CD8-positive, alpha-beta T cell (primary cell): ENCODE measurements at places on chromosomes 6 and 20. TPM values are rescaled to one million over a fixed set of nuclear protein-coding genes. Genes with fewer than 3 reads are reported as not detected.

ZBTB46 gene
- not detected for total RNA-seq

DNA sequence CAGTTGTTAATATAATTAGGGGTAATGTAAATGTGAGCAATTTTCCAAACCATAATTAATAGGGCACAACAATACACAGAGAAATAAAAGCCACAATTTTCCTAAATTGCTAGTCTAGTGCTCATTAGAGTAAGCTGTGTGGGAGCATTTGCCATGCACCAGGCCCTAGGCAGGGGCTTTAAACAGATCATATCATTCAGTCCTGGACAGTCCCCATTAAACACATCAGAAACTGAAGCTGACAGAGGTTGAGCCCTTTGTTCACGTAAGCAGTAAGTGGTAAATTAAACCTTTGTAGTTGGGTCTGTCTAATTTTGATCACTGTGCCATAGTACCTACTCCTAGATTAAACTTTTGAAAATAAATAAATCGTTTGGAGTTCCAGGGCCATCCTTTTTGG is 931.1 kb downstream of the C6orf118 start:
- DNase-seq: no peak

GRCh38 chr6:45845567-45845966 is 170.1 kb downstream of the CLIC5 start:
- no peak for DNase-seq

GRCh38 chr20:47535994-47536393 is 34.3 kb downstream of the NCOA3 start:
- no peak for DNase-seq

DNA sequence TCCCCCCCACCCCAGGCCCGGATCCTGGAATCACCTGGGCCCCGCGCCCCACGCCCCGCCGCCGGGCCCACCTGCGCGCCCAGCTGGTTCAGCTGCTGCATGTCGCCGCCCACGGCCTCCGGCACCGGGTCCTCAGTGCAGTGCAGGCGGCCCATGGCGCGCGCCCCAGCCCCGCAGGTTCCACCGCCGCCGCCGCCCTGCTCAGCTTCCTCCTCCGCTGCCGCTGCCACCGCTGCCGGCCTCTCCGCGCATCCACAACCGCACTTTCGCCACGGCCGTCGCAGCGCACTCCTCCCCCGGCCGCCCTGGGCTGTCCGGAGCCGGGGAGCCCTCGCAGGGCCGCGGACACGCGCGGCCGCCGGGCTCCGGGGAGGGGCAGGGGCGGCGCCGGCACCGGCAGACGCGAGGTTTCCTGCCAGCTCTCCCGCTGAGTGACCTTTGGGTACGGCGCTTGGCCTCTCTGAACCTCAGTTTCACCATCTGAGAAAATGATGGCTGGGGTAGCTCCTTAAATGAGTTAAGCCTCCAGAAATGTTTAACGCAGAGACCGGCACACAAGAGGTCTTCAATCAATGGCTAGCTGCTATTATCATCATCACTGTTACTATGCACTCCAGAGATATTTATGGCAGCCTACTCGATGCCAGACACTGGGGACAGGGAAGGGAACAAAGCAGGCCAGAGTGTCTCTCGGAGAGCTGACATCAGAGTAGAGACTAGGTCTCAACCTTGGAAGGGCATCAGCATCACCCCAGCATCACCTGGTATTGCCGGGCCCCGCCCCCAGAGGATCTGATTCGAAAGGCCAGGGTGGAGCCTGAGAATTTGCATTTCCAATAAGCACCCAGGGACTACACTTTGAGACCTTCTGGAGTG is at the start of gene COMMD7:
Gene COMMD7 (minus strand): TSS at position 231 of the 876 bp plus-strand sequence. CDS start 76 bp downstream, at position 155.
- DNase-seq: peak; percentile 70

DNA sequence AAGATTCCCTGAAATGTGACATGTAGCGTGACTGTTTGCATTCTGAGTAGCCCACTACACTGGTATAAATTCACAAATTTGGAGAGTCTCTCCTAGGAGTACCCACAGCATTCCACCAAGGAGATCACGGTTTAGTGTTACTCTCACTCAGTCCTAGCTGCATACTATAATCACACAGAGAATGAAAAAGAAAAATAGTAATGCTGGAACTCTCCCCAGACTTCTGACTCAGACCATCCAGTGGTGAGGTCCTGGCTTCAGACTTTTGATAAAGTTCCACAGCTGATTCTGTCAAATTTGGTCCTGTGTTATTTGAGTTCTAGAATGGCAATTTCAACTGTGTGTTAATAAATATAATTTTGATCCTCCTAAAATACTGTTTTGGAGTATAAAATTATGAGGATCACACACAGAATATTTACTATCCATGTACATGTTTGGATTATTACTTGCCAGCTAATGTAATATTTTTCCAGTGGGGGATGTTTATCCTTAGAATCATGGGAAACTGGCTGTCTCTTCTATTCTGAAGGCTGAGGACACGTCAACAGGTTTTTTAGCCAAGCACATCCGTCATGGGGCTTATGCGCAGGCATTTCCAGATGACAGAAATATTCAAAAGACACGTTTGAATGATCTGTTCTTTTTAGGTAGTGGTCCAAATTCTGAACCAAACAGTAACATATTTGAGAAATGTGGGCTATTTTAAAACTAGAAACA is 5.1 kb upstream of the KIAA0408 start:
- DNase-seq: no peak

GRCh38 chr6:82365016-82365795 is 1.6 kb downstream of the TPBG start:
- peak; percentile 12 for DNase-seq

GRCh38 chr20:56308036-56308435 is 50.7 kb upstream of the FAM210B start:
- no peak for DNase-seq

DNA sequence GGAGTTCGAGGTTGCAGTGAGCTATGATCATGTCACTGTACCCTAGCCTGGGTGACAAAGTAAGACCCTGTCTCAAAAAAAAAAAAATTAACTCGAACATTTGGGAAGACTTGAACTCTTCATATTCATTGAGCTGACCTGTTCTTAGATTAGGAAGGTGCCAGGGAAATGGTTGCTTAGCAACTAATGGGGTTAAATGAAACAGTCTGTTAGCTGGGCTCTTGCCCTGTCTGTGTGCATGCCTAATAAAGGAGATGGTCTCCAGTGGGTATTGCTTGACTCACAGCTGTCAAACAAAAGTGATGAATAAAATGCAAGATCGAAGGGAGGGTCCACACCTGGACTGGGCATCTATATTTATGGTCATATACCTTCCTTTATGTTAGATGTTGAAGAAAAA is 101.8 kb downstream of the KLHL32 start:
- DNase-seq: no peak

GRCh38 chr6:143325379-143326140 is 124.9 kb downstream of the ADAT2 start:
- DNase-seq: no peak

- DNase-seq: no peak
Measured at GRCh38 chr6:107064579-107065065, 36.6 kb downstream of the MTRES1 start.
